HFFc6 (cell line): ENCODE measurements at places on chromosomes 4 and X.

- H3K4me3 ChIP-seq, result no peak overlapping the region
- H3K27ac ChIP-seq, result no peak overlapping the region
- DNase-seq, result no peak
Observed at GRCh38 chrX:112779139-112779538, 61.5 kb downstream of the AMOT start.

DNA sequence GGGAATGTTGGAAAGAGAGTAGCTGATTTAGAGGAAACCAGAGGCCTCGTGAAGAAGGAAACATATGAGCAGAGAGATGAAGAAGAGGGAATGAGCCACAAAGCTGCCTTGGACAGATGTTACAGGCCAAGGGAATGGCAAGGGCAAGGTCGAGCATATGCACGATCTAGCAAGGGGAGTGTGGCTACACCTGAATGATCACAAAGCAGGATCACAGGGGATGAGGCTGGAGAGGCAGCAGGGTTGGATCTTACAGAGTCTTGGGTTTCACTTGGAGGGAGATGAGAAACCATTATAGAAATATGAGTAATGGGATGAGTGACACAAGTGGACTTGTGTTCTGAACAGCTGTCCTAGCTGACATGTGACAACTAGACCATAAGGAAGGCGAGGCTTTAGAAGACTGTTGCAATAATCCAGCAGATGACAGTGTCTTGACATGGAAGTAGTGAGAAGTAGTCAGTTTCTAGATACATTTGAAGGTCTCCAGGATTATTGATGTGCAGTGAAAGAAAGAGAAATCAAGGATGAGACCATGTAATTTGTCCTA is 58.7 kb downstream of the RASGEF1B start:
- no peak overlapping the region for H3K27ac ChIP-seq
- no peak for DNase-seq
- no peaks in the 10 kb centered on the region for H3K4me1 ChIP-seq
- no peak overlapping the region for H3K4me3 ChIP-seq
- H3K27me3 ChIP-seq, result peaks cover 2% of the 10 kb centered on the region; the same call in 1 of the 2 replicates

DNA sequence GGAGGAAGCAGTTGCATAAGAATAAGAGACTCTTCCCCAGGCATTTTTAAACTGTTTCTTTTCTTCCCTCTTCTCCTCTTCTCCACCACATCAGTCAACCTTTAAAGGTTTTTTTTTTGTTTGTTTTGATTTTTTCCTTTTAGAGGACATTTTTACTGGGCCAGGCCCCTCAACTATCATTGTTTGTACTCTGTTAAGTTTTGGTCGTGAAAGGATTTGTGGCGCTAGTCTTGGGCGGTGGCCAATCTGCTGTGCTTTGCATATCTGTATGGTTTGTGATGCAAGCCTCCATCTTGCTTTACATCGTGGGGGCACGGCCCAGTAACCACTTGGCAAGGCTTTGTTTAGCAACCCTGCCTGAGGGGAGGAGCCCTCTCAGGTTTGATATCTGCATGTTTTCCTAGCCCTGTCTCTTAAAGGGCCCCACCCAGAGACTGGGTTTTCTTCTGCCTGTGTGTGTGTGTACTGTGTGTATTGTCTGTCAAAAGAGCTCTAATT is 101.9 kb upstream of the SLITRK2 start:
- DNase-seq, result no peak
- H3K4me1 ChIP-seq, result no peaks in the 10 kb centered on the region
- no peaks in the 10 kb centered on the region; the same call in 1 of the 2 replicates for H3K27me3 ChIP-seq

DNA sequence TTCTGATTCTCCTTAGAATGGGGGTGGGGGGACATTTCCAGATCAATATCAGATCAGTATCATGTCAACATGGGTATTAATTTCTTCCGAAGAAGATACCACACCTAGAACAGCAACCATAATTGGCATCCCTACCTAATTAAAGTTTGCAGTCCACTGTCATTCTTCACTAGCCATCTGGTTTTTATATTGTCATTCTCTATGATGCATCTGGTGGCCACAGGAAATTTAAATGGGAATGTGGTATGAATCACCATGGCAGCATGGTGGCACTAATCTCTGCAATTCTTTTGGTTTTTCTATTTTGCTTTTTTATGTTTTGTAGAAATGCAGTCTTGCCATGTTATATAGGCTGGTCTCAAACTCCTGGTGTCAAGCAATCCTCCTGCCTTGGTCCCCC is 16.6 kb upstream of the UBE2D3 start:
- DNase-seq, result peak; percentile 36
- H3K4me1 ChIP-seq, result peaks cover 15% of the 10 kb centered on the region
- no peaks in the 10 kb centered on the region for H3K36me3 ChIP-seq

- peaks cover 25% of the 10 kb centered on the region for H3K4me1 ChIP-seq
- no peak for DNase-seq
- peaks cover 18% of the 10 kb centered on the region for H3K36me3 ChIP-seq
Observed at GRCh38 chr4:141356963-141357335, 136.3 kb downstream of the ZNF330 start.

- no peak overlapping the region for H3K27ac ChIP-seq
- no peak overlapping the region for H3K4me3 ChIP-seq
- no peaks in the 10 kb centered on the region; the same call in 1 of the 2 replicates for H3K27me3 ChIP-seq
- peaks cover 46% of the 10 kb centered on the region for H3K36me3 ChIP-seq
- peaks cover 30% of the 10 kb centered on the region for H3K4me1 ChIP-seq
Observed at GRCh38 chr4:4462970-4463369, 76.1 kb downstream of the NSG1 start.

- H3K36me3 ChIP-seq, result no peaks in the 10 kb centered on the region
- no peak for DNase-seq
- H3K27ac ChIP-seq, result no peak overlapping the region
- no peak overlapping the region for H3K4me3 ChIP-seq
- H3K27me3 ChIP-seq, result peaks cover 12% of the 10 kb centered on the region
- no peaks in the 10 kb centered on the region for H3K4me1 ChIP-seq
Observed at GRCh38 chr4:10722957-10723356, 38.4 kb upstream of the CLNK start.

DNA sequence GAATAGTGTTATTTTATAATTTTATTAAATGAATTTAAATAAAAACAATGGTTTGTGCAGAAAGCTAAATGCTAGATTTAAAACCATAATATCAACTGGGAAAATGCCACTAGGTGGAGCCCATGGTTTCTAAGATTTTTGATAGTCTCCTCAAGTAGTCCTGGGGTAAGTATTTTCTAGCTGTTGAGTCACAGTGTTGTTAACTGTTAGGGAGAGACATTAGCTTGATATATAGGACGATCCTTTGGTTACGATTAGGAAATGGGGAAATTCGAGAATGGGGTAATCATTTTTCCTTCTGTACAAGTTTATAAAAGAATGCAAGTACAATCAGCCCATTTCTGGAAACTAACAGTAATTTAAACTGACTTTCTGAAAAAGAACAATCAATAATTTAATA is 378.4 kb downstream of the ANKRD50 start:
- no peak overlapping the region for H3K27ac ChIP-seq
- no peaks in the 10 kb centered on the region for H3K27me3 ChIP-seq
- DNase-seq, result peak; percentile 82
- H3K4me3 ChIP-seq, result peak overlapping the region; percentile 61
- H3K4me1 ChIP-seq, result peaks cover 12% of the 10 kb centered on the region

- H3K27me3 ChIP-seq, result peaks cover 3% of the 10 kb centered on the region; the same call in 1 of the 2 replicates
- no peaks in the 10 kb centered on the region for H3K36me3 ChIP-seq
- H3K4me3 ChIP-seq, result no peak overlapping the region
- peaks cover 31% of the 10 kb centered on the region for H3K4me1 ChIP-seq
Observed at GRCh38 chr4:87853108-87853507, 20.3 kb downstream of the MEPE start.

- no peak overlapping the region for H3K4me3 ChIP-seq
- H3K27me3 ChIP-seq, result no peaks in the 10 kb centered on the region; the same call in 1 of the 2 replicates
- no peak overlapping the region for H3K27ac ChIP-seq
- H3K4me1 ChIP-seq, result peaks cover 6% of the 10 kb centered on the region; the same call in 1 of the 2 replicates
Observed at GRCh38 chr4:992297-993110, 700 bp downstream of the SLC26A1 start.

GRCh38 chrX:11888421-11888820 is 130.4 kb downstream of the MSL3 start:
- peaks cover 10% of the 10 kb centered on the region for H3K4me1 ChIP-seq
- no peaks in the 10 kb centered on the region for H3K36me3 ChIP-seq
- H3K27ac ChIP-seq, result no peak overlapping the region
- no peak for DNase-seq

GRCh38 chrX:74593593-74593992 is 20.8 kb downstream of the RLIM start:
- peaks cover 22% of the 10 kb centered on the region for H3K36me3 ChIP-seq
- H3K27me3 ChIP-seq, result no peaks in the 10 kb centered on the region
- DNase-seq, result no peak
- no peak overlapping the region for H3K4me3 ChIP-seq

- no peak overlapping the region for H3K27ac ChIP-seq
- DNase-seq, result no peak
- no peak overlapping the region for H3K4me3 ChIP-seq
Observed at GRCh38 chrX:16188687-16189086, 21.4 kb downstream of the MAGEB17 start.

GRCh38 chr4:188287169-188287894 is 148.1 kb downstream of the TRIML1 start:
- 0 out of 2 replicates have a peak, but pooled peaks cover 4% of the 10 kb centered on the region for H3K36me3 ChIP-seq
- H3K27me3 ChIP-seq, result no peaks in the 10 kb centered on the region
- H3K4me1 ChIP-seq, result no peaks in the 10 kb centered on the region
- H3K4me3 ChIP-seq, result no peak overlapping the region
- H3K27ac ChIP-seq, result no peak overlapping the region

DNA sequence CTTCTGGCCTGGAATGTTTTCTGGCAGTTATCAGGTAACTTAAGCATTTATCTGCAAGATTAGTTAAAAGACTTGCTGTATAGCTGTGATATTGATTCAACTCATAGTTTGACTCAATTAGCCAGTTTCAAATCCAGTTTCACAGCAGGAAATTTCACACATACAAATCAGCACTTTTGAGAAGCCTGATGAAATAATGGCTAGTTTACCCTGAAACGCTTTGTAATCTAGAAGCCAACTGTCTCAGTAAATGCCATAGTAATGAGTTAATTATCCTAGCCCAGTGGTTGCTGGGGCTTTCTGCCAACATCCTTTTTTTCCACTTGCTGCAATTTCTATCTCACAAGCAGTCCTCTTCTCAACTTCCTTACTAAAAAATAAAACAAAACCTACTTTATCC is 53.1 kb downstream of the ARHGEF38 start:
- H3K27me3 ChIP-seq, result peaks cover 1% of the 10 kb centered on the region; the same call in 1 of the 2 replicates
- no peaks in the 10 kb centered on the region for H3K36me3 ChIP-seq
- no peak for DNase-seq
- no peak overlapping the region for H3K27ac ChIP-seq
- no peaks in the 10 kb centered on the region; the same call in 1 of the 2 replicates for H3K4me1 ChIP-seq

DNA sequence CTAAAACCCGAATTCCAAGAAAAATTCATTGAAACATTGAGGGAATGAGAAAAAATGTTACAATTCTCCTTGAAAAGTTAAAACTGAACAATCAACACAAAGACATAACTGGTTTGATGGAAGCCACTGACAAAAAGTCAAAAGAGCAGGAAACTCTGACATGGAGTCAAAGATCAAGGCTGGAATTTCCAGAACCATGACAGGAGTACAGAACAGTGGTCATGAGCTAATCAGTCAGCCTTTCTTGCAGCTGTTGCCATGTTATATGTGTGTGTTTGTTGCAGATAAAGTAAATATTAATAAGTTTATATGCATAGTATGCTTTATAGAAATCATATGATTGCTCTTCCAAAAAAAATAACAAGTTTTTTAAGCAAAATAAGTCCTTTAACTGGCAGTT is 184.7 kb upstream of the HCCS start:
- no peak overlapping the region for H3K27ac ChIP-seq
- H3K36me3 ChIP-seq, result no peaks in the 10 kb centered on the region
- H3K4me3 ChIP-seq, result no peak overlapping the region
- DNase-seq, result no peak
- H3K4me1 ChIP-seq, result peaks cover 32% of the 10 kb centered on the region
- no peaks in the 10 kb centered on the region; the same call in 1 of the 2 replicates for H3K27me3 ChIP-seq

- no peak overlapping the region for H3K27ac ChIP-seq
- no peak for DNase-seq
- H3K27me3 ChIP-seq, result no peaks in the 10 kb centered on the region
- no peaks in the 10 kb centered on the region for H3K4me1 ChIP-seq
- H3K36me3 ChIP-seq, result no peaks in the 10 kb centered on the region
- H3K4me3 ChIP-seq, result no peak overlapping the region
Observed at GRCh38 chrX:112025753-112026152, 56.8 kb downstream of the TRPC5 start.

DNA sequence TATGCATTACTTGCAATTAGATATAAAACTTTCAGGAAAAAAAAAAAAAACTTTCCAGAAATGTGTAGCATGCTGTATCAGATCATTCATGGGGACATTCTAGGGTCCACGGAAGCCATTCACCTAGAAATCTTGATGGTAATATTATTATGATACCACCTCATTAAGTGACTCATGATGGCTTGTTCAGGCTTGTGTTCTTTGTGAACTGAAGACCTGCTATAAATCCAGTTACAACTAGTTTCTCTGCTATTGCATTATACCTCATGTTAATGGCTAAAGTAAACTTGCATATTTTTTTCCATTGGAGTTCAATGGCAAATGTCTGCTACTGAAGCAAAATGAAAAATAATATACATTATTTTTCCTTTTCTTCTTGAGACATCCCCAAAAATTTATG is 35.3 kb upstream of the PTPN13 start:
- no peaks in the 10 kb centered on the region; the same call in 1 of the 2 replicates for H3K27me3 ChIP-seq
- H3K4me3 ChIP-seq, result no peak overlapping the region
- no peaks in the 10 kb centered on the region for H3K36me3 ChIP-seq
- peak; percentile 9 for DNase-seq

DNA sequence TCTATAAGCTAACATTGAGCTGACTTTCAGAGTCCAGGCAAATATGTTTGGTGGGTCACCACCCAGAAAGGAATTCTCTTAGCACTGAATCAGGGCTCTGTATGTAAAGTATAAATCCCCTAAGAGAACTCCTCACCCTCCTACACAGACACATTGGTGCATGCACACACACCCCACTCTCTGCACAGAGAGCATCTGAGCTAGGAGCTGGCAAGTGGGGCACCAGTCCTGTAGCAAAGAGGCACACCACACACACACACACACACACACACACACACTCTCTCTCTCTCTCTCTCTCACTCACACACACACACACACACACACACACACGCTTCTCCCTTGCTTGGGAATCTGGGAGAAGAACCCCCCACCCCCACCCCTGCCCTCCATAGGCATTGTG is 3.2 kb downstream of the SLITRK2 start:
- no peaks in the 10 kb centered on the region for H3K36me3 ChIP-seq
- peaks cover 3% of the 10 kb centered on the region for H3K27me3 ChIP-seq

DNA sequence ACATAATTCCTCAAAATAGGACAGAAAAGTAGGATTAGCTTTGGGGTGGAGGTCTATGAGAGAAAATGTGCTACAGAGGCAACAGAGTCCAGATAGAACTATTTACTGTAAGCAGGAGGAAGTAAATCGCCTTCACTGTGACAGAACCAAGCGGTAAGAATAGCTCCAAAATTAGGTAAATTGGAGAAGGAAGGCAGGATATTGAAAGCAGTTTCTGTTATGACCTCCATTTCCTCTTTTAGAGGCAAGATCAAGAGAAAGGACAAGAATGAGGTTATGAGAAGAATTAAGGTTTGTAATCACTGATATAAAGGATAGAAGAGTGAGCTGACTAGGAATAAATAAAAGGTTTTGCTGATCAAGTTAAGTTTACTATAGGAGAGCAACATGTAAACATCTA is 44.1 kb upstream of the NEUROG2 start:
- H3K4me1 ChIP-seq, result no peaks in the 10 kb centered on the region
- no peak for DNase-seq
- H3K27me3 ChIP-seq, result no peaks in the 10 kb centered on the region
- no peaks in the 10 kb centered on the region; the same call in 1 of the 2 replicates for H3K36me3 ChIP-seq
- no peak overlapping the region for H3K4me3 ChIP-seq

GRCh38 chr4:73815145-73815544 is 21.3 kb upstream of the CXCL6 start:
- no peaks in the 10 kb centered on the region for H3K36me3 ChIP-seq
- H3K27ac ChIP-seq, result no peak overlapping the region
- peaks cover 2% of the 10 kb centered on the region; the same call in 1 of the 2 replicates for H3K27me3 ChIP-seq
- H3K4me1 ChIP-seq, result peaks cover 23% of the 10 kb centered on the region

GRCh38 chrX:47817897-47818296 is 18.8 kb upstream of the ZNF81 start:
- DNase-seq, result no peak
- H3K4me1 ChIP-seq, result peaks cover 10% of the 10 kb centered on the region
- H3K4me3 ChIP-seq, result no peak overlapping the region
